Activated T-helper 1 cell treated with anti-CD3 and anti-CD28 coated beads, Interleukin-2, amount 50 U/mL, for 16 hours (primary cell): ENCODE measurements at places on chromosomes 13 and 19.

DNA sequence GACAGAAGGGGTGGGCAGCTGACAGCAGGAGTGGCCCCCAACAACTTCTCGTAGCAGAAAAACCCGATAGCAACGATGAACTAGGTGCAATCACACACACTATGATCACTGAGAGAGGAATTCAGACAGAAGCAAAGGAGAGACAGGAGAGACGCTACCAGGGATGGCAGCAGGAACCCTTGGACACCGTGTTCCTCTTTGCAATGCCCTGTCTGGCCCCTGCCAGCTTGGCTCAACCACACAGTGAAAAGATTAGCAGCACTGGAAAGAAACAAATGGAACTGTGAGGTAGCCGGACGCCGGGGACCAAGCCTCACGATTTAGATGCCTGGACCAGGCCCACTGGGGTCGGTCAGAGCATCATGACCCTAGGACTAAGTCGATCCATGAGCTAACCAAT, 23.6 kb downstream of the DCAF15 start:
- no peak for DNase-seq

- no peak for DNase-seq
These were observed 428.6 kb downstream of the RFC3 start for GRCh38 chr13:34246511-34246910.

- DNase-seq, result no peak
These were observed 14.0 kb upstream of the GGACT start for GRCh38 chr13:100602493-100603111.

DNA sequence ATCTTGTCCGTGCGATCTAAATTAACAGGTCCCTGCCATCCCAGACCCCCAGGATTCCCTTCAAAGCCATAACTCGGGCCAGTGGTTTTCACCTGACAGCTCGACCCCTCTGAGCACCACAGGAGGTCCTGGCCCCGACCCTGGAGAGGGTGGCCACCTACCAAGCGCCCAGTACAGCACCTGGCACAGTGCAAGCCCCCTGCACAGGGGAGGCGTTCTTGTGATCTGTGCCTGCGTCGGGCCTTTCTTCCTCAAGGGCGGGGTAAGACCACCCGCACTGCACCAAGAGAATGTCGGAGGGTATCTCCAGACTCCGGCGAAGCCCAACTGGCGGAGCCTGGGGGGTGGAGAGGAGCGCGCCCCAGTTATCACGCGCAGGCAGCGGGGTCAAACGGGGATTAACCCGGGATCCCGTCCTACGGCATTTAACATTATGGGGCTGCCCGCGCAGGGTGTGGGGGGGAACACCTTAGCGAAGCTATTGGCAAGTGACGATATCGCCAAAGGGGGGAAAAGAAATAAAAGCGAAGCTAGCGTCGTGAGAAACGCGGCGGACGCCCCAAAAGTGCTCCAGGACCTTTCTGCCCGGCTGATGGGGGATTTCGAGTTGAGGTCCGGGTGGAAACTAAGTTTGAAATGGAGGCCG, 1.3 kb upstream of the HNRNPL start:
- DNase-seq, result no peak

DNA sequence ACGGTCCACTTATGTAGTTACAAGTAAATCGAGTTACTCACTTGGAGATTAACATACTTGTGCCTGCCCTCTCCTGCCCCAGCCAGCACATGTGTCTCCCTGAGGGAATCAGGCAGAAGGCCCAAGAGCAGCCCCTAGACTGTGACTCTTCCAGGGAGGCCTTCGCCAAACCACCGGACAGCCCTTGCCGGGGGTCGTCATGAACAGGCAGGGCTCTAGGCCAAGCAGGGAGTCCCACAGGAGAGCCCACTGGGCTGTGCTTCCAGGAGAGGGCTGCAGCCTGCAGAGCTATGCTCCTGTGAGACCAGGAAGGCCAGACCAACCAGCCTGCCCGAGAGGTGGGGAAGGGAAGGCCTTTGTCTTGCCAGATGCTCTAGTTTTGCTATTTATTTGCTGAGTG, 283.3 kb downstream of the FOXO1 start:
- DNase-seq, result no peak

GRCh38 chr13:45879666-45880065, 28.1 kb upstream of the SIAH3 start:
- DNase-seq, result no peak

DNA sequence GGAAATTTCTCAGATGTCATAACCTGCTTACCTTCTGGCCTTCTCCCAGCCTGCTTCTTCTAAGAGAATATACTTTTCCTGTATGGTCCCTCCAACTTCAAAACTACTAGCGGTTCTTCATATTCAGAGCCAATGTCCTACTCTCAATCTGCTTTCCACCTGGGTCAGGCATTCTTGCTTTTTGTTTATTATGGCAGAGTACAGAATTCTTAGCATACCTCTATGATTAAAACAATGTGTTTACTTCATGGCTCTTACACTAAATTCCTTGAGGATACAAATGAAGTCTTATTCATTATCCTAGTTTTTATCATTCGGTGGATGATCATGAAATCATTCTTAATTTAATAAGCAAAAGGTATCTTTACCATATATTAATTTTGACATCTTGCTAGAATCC, 484.2 kb upstream of the SLITRK1 start:
- no peak for DNase-seq

- DNase-seq, result no peak
These were observed 981.8 kb downstream of the SLITRK1 start for GRCh38 chr13:82900453-82900852.

GRCh38 chr13:106699311-106699710, 131.4 kb upstream of the ARGLU1 start:
- no peak for DNase-seq

DNA sequence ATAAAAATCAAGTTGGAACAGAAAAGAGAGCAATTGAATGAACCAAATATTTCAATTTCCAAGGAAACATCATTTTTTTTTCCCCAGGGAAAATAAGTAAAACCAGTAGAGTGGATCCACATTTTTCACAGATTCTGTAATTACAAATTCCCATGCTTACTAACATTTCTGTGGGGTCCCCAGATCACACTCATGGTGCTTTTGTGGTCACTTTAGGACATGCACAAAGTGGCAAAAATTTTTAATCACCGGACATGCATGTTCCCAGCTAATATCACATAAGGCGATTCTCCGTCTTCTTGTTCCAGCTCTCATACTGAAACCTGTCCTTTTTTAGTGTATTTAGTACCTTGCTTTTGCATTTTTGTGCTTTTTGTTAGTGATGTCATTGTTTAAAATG, 748.2 kb upstream of the SLITRK1 start:
- DNase-seq, result no peak

GRCh38 chr13:101490406-101491015, 38.0 kb downstream of the ITGBL1 start:
- no peak for DNase-seq
